ENCODE measurements at places on chromosomes 5 and 9. TPM values are rescaled to one million over a fixed set of nuclear protein-coding genes. Genes with fewer than 3 reads are reported as not detected.
A peak's percentile ranks its signal among the peaks of the same experiment; 100 is the strongest.

The RAD17 gene
- 20.5 TPM for total RNA-seq

The UBE2R2 gene
- total RNA-seq: 16.7 TPM

The BSPRY gene
- total RNA-seq: not detected

The IL9 gene
- total RNA-seq: not detected

The FBP1 gene
- not detected for total RNA-seq

The STC2 gene
- total RNA-seq: 110 TPM

The CCL27 gene
- not detected for total RNA-seq

The ANKRD34B gene
- total RNA-seq: not detected

The RANBP3L gene
- total RNA-seq: under 0.01 TPM

The ZNF879 gene
- 7.1 TPM for total RNA-seq

The STX17 gene
- 27.9 TPM for total RNA-seq

DNA sequence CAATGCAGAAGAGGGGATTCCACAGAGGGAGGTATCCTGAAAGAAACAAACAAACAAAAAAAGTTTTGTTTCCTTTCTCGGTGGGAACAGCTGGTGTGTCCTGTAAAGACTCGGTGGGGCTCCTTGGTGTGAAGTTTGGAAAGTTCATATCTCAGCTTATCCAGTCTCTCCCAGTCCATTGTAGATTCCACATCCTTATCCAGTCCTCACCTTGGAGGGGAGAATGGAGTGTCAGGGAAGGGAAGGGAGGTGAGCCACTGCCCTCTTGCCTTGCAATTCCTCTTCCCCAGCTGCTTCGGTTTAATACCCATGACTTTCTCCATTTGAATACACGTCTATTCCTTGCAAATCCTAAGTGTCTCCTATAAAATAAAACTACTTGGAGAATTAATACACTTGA, 234.5 kb downstream of the NFIB start:
- DNase-seq: no peak

GRCh38 chr5:36938129-36938528, 61.6 kb downstream of the NIPBL start:
- no peak for DNase-seq

DNA sequence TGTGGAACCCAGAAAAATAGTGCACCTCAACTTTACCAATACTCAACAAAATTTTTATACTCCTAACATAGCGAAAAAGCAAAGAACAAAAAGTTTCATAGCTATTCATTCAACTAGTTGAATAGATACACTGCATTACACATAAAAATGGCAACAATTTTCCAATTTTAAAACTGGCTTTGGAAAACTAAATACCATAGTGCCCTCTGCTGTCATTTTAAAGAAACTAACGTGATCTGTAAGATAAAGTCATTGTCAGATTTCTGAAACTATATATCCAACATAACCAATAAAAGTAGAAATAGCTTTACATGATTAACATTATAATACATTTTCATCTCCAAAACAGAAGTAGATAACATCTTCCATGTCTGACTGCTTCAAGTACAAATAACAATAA, 31.6 kb downstream of the DTWD2 start:
- no peak for DNase-seq

DNA sequence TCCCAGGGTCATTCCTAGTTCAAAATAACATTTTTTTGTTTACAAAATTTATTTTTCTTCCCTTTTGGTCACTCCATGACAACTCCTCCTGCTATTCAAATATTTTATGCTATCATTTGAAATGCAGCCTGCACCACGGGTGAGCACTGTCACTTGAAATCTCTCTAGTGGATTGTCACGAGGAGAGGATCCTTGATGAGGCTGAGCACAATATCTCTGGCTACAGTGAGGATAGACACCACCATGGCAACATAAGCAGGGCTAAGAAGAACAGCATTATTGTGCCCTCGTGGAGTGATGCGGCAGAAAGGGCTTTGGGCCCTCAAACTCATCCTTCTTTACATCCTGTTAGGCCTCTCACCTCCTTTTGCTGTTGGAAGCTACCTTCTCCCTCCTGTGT, 321.9 kb downstream of the RAB3C start:
- no peak for DNase-seq

GRCh38 chr9:3138231-3139229, 294.6 kb upstream of the PUM3 start:
- no peak for DNase-seq

GRCh38 chr9:130029223-130029973, 13.6 kb downstream of the FNBP1 start:
- DNase-seq: no peak

- DNase-seq: no peak
Measured at GRCh38 chr9:132078699-132079356, 839 bp downstream of the MED27 start.

- DNase-seq: peak; percentile 63
Measured at GRCh38 chr5:91277840-91278239, 105.3 kb downstream of the ARRDC3 start.

DNA sequence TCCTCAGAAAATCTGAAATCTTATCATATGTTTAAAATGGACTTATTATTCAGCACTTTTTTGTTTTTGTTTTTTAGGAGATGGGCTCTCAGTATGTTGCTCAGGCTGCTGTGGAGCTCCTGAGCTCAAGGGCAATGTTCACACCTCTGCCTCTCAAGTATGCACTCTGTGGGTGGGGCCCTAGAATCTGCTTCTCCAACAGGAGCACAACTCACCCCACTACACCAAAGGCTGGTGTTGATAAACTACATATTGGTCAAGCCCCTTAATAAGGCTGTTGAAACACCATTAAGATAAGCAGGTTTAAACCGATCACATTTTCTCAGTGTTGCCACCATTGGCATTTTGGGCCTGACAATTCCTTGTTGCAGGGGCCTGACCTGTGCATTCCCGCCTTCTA, 131.6 kb downstream of the FANCC start:
- DNase-seq: no peak

DNA sequence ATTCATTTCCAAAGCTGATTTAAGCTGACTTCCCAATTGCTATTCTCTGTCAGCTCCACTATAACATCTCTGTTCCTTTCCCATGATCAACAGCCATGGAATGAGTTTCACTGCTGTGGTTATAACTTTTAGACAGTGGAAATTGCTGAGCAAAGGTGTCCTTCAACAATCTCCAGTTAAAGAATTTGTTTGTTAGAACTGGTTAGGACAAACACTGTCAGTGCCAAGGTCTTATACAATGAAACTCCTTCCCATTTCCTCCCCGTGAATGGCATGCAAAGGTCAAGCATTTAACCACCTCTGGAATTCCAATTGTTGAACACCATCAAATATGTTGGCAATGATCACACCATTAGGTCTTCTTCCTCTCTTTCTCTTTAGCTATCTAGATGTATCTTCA, 45.7 kb upstream of the GHR start:
- no peak for DNase-seq

DNA sequence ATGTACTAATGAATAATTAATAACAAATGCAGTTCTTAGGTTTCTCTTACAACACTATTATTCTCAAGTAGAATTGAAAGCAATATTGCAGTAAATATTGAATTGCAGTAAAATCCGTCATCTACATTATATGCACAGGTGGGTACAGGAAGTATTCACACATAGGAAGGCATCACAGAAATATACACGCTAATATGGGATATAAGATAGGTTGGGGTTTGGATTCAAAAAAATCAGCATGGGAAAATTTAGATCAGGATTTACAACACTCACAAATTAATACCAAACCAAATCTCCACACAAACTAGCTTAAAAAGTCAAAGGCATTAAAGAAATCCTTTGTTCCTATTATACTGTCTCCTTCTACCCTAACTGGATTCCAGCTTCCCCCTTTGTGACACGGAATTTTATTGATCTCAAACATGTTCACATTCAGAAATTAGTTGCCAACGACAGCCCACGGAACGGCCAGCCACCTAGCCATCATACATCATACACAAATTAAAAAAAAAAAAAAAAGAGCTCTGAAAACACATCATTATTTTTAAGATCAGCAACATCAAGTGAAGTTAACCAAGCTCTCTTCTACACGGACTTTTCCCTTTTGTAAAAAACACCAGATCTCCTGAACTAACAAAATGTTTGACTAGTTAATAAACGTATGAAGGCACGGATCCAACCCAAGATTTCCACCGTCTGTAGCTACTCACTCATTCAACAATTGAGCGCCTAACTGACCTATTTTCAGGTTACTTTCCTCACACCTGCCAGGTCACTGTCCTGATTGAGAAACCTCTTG, 2.2 kb downstream of the NR6A1 start:
- DNase-seq: peak; percentile 56

GRCh38 chr5:15365070-15365469, 134.9 kb upstream of the FBXL7 start:
- DNase-seq: no peak

GRCh38 chr9:123132696-123133095, 99.2 kb downstream of the GPR21 start:
- no peak for DNase-seq

- no peak for DNase-seq
Measured at GRCh38 chr5:138523406-138523805, 19.6 kb downstream of the ETF1 start.

DNA sequence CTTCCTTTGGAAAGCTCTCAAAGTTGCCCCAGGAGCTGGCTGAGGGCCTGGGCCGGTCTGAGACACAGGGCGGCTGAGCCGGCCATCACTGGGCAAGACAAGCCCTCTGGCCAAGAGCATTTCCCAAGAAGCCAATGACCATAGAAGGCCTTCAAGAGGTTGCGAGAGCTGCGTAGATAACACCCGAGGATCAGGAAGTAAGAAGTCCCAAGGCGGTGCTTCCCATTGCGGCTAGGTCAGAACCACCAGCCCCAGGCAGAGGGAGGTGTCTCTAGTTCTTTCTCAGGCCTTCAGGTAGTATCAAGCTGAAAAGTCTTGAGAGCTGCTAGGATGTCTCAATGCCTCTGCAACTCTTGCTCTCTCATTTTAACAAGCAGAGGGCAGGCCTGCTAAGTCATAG, 54.0 kb upstream of the C5orf58 start:
- DNase-seq: no peak

- DNase-seq: no peak
Measured at GRCh38 chr5:58348996-58349728, 110.7 kb downstream of the PLK2 start.

DNA sequence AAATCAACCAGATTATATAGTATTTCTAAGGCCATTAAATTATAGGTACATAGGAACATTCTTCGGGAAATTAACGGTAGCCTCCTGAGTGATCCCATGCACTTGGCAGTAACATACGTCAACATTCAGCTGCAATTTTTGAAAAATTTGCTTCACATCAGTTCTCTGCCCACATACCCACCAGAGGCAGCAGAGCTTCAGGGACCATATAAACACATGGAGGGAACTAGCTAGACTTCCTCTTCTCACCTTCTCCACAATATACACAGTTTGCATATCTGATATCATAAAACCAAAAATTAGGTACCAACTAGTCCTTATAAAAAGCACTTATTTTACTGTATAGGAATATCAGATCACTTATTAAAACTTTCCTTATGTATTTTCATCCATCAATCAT, 4.8 kb downstream of the PSIP1 start:
- DNase-seq: no peak

GRCh38 chr5:174501461-174502069, 222.8 kb upstream of the MSX2 start:
- peak; percentile 82 for DNase-seq
